Melanocyte of skin (primary cell): ENCODE measurements at places on chromosomes 3 and 15. TPM values are rescaled to one million over a fixed set of nuclear protein-coding genes. Genes with fewer than 3 reads are reported as not detected.

BBS4 gene
- 29.9 and 33.1 TPM in 2 replicates for total RNA-seq

RGMA gene
- 2.3 and 2.5 TPM in 2 replicates for total RNA-seq

ZKSCAN7 gene
- total RNA-seq, result 3.4 and 5.1 TPM in 2 replicates

SLC28A1 gene
- total RNA-seq, result not detected in 2 replicates

LMAN1L gene
- not detected in 2 replicates for total RNA-seq
